ENCODE measurements at places on chromosomes 4 and X.

DNA sequence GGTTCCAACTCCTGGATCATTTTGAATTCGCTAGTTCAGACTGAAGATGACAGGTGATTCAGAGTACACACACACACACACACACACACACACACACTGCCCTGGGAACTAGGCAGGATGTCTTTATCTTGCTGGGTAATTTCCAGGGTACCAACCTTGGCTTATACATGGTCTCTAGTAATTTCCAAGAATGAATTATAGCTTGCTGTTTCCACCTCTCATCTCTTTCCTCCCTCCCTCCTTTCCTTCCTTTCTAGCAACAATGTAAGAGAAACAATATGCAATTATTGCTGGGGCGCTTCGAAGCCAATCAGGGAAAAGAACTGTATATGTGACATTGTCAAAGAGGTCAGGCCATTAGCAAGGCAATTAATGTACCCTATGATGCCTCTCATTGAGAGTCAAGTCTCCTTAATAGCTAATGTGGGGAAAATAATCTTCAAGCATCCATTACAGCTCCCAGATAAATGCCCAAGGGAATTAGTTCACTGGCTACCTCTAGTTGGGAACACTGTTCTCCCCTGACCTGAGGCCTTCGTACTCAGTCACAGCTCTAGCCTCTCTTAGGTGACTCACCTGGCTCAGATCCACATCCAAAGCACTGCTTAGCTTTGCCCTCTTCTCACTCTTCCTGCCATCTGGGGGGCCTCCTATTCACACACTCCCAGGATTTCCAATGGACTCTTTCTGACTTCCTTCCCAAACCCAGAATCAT, 311.5 kb downstream of the PPP1R2C start:
- no peak for DNase-seq

GRCh38 chrX:6446582-6446981, 88.3 kb downstream of the VCX3A start:
- DNase-seq: no peak

GRCh38 chr4:172143605-172144314, 330.6 kb downstream of the GALNTL6 start:
- no peak for DNase-seq

- DNase-seq: no peak
These were observed 23.7 kb downstream of the YTHDC1 start for GRCh38 chr4:68326141-68326540.

GRCh38 chrX:69262036-69262936, 97.0 kb upstream of the PJA1 start:
- DNase-seq: no peak

GRCh38 chr4:158856852-158857251, 88.0 kb downstream of the FNIP2 start:
- peak; percentile 38 for DNase-seq

DNA sequence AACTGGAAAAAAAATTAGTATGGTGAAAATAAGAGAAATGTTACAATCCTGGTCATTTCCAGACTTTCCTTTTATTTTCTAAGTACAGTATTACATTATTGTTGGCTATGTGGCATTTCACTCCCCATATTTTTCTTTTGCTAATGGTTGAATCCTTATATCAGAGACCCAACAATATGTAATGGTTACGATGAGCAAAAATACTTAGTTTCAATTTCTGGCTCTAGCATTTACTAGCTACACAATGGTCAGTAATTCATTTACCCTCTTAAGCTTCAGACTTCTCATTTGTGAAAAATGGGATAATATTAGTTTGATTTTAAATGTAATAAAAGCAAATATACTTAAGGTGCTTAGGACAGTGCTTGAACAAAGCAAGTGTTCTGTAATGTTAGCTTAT, 942.9 kb upstream of the PABPC4L start:
- no peak for DNase-seq

DNA sequence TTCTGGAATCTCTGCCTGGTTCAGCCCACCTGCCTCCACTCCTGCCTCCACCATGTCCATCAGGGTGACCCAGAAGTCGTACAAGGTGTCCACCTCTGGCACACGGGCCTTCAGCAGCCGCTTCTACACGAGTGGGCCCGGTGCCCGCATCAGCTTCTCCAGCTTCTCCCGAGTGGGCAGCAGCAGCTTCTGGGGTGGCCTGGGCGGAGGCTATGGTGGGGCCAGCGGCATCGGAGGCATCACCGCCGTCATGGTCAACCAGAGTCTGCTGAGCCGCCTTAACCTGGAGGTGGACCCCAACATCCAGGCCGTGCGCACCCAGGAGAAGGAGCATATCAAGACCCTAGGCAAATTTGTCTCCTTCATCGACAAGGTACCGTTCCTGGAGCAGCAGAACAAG, 28.4 kb upstream of the GABRA3 start:
- no peak for DNase-seq

DNA sequence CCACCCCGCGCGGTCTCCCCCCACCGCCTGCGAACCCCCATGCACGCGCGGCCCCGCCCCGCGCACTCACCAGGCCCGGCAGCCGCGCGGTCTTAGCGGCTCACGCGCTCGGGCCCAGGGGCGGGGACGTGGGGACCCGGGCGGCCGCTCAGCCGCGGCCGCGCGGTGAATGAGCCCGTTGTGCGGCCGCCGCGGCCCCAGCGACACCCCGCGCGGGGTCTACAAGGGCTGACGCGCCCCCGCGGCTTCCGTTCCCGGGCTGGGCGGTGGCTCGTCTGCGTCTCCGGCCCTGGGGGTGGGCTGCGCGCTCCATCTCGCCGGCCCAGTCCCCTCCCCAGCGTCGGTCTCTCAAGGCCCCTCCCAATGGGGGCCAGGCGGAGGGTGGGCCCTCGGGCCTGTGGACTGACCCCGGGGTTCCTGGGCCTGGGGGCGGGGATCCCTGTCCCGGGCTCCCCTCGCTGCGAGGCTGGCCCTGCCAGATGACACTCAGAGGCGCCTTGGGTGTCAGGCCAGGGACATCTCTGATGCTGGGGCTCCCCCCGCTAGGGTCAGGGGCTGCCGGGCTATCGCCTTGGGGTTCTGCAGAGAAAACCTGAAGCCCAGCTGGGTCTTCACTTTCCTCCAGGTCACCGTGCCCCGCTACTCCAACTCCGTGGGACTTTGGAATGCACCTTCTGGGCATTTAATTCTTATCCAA, 4.3 kb upstream of the SLC26A1 start:
- peak; percentile 75 for DNase-seq

GRCh38 chr4:158444621-158445020, 77.1 kb upstream of the RXFP1 start:
- DNase-seq: no peak

DNA sequence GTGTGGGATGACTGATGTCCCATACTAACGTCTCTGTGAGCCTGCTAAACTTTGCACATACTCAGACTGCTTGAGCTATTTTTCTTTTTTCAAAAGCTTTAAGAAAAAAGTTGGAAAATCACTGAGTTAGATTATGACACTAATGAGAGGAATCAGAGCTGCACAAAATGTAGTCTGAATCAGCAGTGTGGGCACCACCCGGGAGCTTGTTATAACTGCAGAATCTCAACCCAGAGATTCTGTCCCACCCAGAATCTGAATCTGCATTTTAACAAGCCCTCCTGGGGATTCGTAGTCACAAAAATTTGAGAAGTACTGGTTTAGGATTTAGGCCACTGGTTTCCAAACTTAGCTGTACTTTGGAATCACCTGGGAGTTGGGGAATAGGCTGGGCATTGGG, 102.1 kb upstream of the MID1IP1 start:
- no peak for DNase-seq

- no peak for DNase-seq
These were observed 68.6 kb downstream of the BMP15 start for GRCh38 chrX:50978920-50979682.

- DNase-seq: no peak
These were observed 75.6 kb downstream of the AFAP1 start for GRCh38 chr4:7863911-7864681.

DNA sequence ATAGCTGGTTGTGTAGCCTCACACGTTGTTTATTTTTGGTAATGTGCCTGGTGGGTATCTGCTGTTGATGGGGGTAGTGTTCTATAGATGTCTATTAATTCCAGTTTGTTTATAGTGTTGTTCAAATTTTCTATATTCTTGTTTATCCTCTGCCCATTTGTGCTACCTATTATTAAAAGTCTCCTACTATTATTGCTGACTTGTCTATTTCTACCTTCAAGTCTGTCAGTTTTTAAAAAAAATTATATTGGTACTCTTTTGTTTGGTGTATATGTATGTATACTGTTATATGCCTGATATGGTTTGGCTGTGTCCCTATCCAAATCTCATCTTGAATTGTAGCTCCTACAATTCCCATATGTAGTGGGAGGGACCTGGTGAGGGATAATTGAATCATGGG, 578.6 kb downstream of the PCDH7 start:
- no peak for DNase-seq

DNA sequence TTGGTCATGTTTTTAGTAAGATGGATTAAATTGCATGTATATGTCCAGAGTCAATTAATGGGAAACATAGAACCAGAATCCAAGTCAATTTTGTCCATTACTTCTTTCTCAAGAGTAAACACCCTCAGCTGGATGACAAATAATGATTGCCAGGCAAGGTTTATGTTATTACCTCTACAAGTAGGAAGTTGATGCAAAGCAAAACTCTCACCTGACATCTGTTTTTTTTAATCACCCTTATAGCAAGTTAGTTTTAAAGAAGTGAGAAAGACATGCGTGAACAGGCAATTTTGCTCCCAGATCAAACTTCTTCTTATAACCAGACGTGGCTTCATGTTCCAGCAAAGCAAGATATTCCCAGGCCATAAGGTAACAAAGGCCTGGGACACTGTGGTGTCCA, 348.5 kb upstream of the FTHL17 start:
- no peak for DNase-seq

- DNase-seq: no peak
These were observed 9.8 kb upstream of the TIGD2 start for GRCh38 chr4:89101256-89102161.

DNA sequence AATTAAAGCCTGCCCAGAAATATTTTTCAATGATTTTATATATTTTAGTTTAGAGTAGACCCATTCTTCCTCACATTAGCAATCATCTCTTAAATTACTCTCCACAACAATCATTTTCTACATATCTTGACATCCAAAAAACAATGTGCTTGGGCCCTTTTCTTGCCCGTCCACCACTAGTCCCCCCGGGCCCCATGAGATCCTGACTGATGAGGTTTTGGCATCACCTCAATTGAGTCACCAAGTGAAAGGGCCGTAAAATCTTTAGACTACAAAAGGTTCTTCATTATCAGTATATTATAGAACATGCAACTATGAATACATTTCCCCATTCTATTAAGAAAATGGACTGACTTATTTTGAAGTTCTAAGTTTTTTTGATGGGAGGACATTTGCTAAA, 4.0 kb upstream of the CDKL2 start:
- DNase-seq: no peak

DNA sequence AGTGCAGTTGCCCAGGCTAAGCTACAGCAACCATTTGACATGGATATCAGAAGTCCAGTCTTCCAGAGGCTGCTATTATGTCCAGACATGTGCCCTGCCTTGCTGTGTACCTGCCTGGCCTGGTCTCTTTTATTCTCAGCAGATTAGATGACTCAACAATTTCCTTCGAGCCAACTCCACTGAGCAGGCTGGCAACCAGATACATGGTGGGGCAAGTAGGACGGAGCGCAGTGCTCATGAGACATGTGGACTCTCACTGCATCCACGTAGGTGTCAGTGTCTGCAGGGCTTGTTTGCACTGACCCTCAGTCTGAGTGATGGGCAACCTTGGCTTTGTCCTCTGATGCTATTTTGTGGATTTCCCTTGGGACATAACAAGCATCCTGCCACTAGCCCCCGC, 7.2 kb upstream of the MAGEA11 start:
- no peak for DNase-seq

All from iPS-NIHi11 (cell line).